Activated CD8-positive, alpha-beta T cell treated with anti-CD3 and anti-CD28 coated beads for 36 hours (primary cell): ENCODE measurements at places on chromosomes 1 and 21.

- no peak for DNase-seq
- no peak overlapping the region for H3K4me3 ChIP-seq
- peaks cover 3% of the 10 kb centered on the region for H3K4me1 ChIP-seq
- no peaks in the 10 kb centered on the region for H3K27me3 ChIP-seq
- no peaks in the 10 kb centered on the region for H3K36me3 ChIP-seq
Measured at GRCh38 chr1:193730017-193730416, 543.6 kb upstream of the B3GALT2 start.

DNA sequence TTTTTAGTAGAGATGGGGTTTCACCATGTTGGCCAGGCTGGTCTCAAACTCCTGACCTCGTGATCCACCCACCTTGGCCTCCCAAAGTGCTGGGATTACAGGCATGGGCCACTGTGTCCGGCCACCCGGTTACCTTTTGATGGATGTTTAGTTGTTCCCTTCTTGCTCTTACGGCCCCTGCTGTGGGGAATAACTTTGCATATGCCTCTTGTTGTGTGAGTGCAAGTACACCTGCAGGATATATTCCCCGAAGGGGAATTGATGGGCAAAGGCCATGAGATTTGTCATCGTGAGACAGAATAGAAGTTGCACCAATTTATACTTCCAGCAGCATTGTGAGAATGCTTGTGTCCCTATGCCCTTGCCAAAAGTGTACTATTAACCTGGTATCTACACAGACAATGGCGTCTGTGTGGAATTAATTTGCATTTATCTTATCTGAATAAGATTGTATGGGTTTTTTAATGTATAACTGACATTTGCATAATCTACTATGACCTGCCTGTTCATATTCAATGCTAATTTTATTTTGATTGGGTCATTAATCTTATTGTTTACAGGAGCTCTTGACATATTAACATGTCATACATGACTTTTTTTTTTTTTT lies 8.1 kb downstream of the IL6R start:
- H3K27me3 ChIP-seq, result no peaks in the 10 kb centered on the region
- no peaks in the 10 kb centered on the region for H3K36me3 ChIP-seq
- H3K27ac ChIP-seq, result no peak overlapping the region
- H3K4me3 ChIP-seq, result no peak overlapping the region

DNA sequence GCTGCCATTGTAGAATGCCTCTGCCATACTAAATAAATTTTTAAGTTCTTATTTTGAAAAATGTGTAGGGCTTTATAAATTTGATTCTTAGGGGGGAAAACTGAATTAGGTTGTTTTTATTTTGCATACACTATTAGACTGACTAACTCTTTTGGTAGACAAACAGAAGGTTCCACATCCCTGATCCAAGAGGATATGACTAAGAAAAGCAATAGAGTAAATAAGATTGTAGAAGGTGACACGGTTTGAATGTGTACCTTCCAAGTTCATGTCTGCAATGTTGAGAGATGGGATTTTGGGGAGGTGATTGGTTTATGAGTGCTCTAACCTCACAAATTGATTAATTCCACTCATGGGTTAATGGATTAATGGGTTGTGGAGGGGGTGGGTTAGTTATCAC lies 127.9 kb downstream of the GLUL start:
- no peak overlapping the region for H3K27ac ChIP-seq
- peaks cover 3% of the 10 kb centered on the region for H3K36me3 ChIP-seq
- no peak overlapping the region for H3K4me3 ChIP-seq
- H3K27me3 ChIP-seq, result no peaks in the 10 kb centered on the region
- peaks cover 27% of the 10 kb centered on the region for H3K4me1 ChIP-seq
- DNase-seq, result no peak

- DNase-seq, result no peak
- no peaks in the 10 kb centered on the region for H3K27me3 ChIP-seq
- H3K4me3 ChIP-seq, result no peak overlapping the region
- peaks cover 5% of the 10 kb centered on the region for H3K36me3 ChIP-seq
Measured at GRCh38 chr1:234960722-234961455, 167.7 kb downstream of the TOMM20 start.

DNA sequence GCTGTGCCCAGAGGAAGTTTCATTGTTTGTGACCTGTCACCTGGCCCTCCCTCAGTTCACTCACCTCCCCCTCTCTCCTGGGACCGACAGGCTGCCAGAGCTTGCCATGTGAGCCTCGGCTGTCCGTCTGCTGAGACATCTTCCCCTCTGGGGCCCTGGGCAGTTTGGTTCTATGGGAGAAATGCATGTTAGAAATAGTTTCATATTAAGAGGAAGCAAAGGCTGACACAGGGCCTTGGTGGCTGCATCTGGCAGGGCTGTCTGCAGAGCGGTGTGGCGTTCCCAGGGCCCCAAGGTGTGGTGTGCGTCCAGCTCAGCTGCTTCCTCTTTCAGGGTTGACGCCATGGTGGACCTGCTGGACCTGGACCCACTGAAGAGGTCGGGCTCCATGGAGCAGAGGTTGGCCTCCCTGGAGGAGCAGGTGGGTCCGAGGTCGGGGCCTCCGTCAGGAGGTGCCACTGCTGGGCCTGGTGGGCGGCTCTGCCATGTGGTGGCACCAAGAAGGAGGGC lies 31.9 kb upstream of the LRRC3 start:
- no peak for DNase-seq
- H3K4me3 ChIP-seq, result no peak overlapping the region
- H3K4me1 ChIP-seq, result no peaks in the 10 kb centered on the region
- no peaks in the 10 kb centered on the region for H3K27me3 ChIP-seq
- no peaks in the 10 kb centered on the region for H3K36me3 ChIP-seq
- H3K27ac ChIP-seq, result no peak overlapping the region

DNA sequence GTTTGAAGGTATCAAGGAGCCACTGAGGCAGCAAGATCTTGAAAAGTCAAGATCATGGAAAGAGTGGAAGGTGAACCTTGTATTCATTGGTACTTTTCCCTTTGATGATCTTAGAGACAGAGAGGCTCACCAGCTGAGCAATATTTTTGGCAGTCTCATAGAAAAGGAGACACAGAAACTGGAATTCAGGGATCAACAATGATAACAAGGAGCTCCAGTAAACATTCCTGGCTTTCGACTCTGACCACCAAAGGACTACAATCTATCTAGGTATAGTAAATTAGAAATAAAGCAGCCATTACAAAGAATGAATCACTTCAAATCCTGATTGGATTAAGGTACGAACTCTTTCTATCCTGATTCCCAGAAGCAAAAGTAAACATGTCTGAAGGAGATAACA lies 615.4 kb downstream of the KIF26B start:
- no peak overlapping the region for H3K27ac ChIP-seq
- no peak overlapping the region for H3K4me3 ChIP-seq
- no peaks in the 10 kb centered on the region for H3K27me3 ChIP-seq
- no peaks in the 10 kb centered on the region for H3K4me1 ChIP-seq
- no peak for DNase-seq
- H3K36me3 ChIP-seq, result peaks cover 7% of the 10 kb centered on the region

DNA sequence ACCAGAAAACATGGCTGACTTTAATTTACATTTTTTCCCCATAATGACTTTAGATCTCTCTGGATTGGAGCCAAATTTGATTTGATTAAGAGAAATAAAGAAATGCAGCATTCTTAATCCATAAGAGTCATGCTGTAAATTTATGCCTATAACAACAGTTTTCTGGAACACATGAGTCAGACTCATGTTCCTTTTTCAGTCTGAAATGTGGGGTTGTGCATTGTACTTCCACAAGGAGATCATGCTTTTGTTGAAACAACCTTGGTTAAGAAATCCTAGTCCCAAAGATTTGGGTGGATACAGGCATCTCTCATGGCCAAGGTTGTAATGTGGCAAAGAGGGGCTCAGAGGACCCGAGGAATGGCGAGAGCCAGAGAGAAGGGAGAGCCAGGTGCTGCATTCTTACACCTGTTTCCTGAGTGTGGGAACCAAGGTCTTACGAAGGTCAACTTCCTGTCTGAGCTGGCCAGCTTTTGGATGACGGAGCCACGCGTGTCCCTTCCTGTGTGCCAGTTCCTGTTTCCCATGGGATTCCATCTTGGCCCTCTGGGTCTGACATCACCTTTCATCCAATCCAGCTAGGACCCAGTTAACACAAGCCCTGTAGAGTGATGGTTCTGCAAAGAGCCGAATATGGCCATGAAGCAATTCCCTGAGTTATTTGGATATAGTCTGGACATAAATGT lies 23.1 kb downstream of the CLDN14 start:
- peaks cover 1% of the 10 kb centered on the region for H3K27me3 ChIP-seq
- no peaks in the 10 kb centered on the region for H3K4me1 ChIP-seq
- no peaks in the 10 kb centered on the region for H3K36me3 ChIP-seq
- H3K27ac ChIP-seq, result no peak overlapping the region
- H3K4me3 ChIP-seq, result no peak overlapping the region
- no peak for DNase-seq

DNA sequence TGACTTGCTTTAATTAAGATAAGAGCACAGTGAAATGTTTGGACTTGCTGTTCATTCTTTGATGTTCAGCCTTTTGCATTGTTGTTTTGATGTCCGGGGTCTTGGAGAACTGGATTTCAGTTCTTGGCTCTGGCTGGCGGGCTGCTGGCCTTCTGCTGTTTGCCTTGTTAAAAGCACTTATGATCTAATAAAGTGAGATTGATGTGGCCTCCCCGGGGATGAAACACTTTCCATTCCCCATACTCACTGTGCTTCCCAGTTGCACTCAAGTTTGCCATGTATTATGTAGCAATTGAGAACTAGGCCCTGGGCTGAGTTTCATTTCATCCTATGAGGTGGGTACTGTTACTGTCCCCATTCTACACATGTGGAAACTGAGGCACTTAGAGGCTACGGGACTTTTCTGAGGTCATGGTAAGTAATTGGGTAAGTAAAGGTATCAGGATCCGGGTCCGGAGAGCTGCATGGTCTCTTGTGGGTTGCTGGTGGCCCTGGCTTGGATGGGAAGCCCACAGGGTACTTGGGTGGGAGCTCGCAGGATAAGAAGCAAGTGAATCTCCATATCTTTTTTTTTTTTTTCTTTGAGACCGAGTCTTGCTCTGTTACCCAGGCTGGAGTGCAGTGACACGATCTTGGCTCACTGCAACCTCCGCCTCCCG lies 127.7 kb upstream of the ZBTB40 start:
- H3K27ac ChIP-seq, result no peak overlapping the region
- H3K36me3 ChIP-seq, result no peaks in the 10 kb centered on the region
- peaks cover 3% of the 10 kb centered on the region for H3K27me3 ChIP-seq
- DNase-seq, result no peak
- H3K4me1 ChIP-seq, result no peaks in the 10 kb centered on the region

GRCh38 chr1:180267211-180267561 lies 37.1 kb downstream of the LHX4 start:
- H3K4me3 ChIP-seq, result no peak overlapping the region
- DNase-seq, result no peak
- no peaks in the 10 kb centered on the region for H3K27me3 ChIP-seq
- no peaks in the 10 kb centered on the region for H3K4me1 ChIP-seq

GRCh38 chr21:38986806-38987632 lies 181.3 kb downstream of the ETS2 start:
- no peak for DNase-seq
- peaks cover 48% of the 10 kb centered on the region for H3K27me3 ChIP-seq
- peaks cover 34% of the 10 kb centered on the region for H3K4me1 ChIP-seq
- no peaks in the 10 kb centered on the region for H3K36me3 ChIP-seq

GRCh38 chr1:21931171-21932093 lies 5.7 kb downstream of the HSPG2 start:
- no peak overlapping the region for H3K27ac ChIP-seq
- no peak overlapping the region for H3K4me3 ChIP-seq
- H3K4me1 ChIP-seq, result peaks cover 20% of the 10 kb centered on the region
- peaks cover 6% of the 10 kb centered on the region for H3K27me3 ChIP-seq
- no peaks in the 10 kb centered on the region for H3K36me3 ChIP-seq
- DNase-seq, result no peak

- H3K36me3 ChIP-seq, result peaks cover 24% of the 10 kb centered on the region
- H3K27ac ChIP-seq, result peak overlapping the region; percentile 92
- H3K4me1 ChIP-seq, result peaks cover 72% of the 10 kb centered on the region
- H3K27me3 ChIP-seq, result peaks cover 4% of the 10 kb centered on the region
- peak; percentile 63 for DNase-seq
- peak overlapping the region; percentile 72 for H3K4me3 ChIP-seq
Measured at GRCh38 chr1:44723064-44723463, 7.9 kb downstream of the RNU5D-1 start.

DNA sequence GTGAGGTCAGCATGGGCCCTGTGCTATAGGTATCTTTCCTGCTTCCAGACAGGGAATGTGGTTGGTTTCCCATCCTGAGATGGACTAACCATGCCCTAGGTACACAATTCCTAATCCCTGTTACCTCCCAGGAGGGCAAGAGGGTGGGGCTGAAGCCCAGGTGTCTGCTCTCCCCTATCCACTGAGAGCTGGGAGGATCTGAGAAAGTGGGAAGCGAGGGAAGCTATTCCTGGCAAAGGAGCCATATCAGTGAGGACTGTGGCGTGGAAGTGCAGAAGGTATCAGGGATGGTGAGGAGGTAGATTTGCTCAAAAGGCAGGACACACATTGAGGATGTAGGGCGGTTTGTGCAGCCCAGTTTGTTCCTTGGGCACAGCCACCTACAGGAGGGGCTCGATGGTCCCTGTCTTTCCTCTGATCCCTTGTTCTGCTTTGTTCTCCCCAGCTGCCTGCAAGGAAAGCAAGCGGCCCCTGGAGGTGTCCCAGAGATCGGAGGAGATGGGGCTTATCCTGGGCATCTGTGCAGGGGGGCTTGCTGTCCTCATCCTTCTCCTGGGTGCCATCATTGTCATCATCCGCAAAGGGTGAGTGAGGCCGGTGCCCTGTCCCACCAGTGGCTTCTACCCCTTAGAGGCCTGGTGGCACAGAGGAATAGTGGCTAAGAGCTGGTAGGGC lies 48.1 kb downstream of the PTPRU start:
- no peak for DNase-seq
- no peaks in the 10 kb centered on the region for H3K27me3 ChIP-seq

GRCh38 chr1:78088486-78088885 lies 42.7 kb downstream of the GIPC2 start:
- peaks cover 7% of the 10 kb centered on the region for H3K27me3 ChIP-seq
- no peak for DNase-seq
- peaks cover 3% of the 10 kb centered on the region for H3K4me1 ChIP-seq
- H3K36me3 ChIP-seq, result peaks cover 6% of the 10 kb centered on the region
- no peak overlapping the region for H3K27ac ChIP-seq
- H3K4me3 ChIP-seq, result no peak overlapping the region

GRCh38 chr21:35812679-35813078 lies 247.6 kb downstream of the SETD4 start:
- H3K36me3 ChIP-seq, result no peaks in the 10 kb centered on the region
- DNase-seq, result no peak
- H3K27me3 ChIP-seq, result peaks cover 1% of the 10 kb centered on the region
- no peak overlapping the region for H3K27ac ChIP-seq
- H3K4me1 ChIP-seq, result no peaks in the 10 kb centered on the region

- no peak overlapping the region for H3K4me3 ChIP-seq
- H3K36me3 ChIP-seq, result no peaks in the 10 kb centered on the region
- no peak overlapping the region for H3K27ac ChIP-seq
- no peaks in the 10 kb centered on the region for H3K4me1 ChIP-seq
- no peaks in the 10 kb centered on the region for H3K27me3 ChIP-seq
Measured at GRCh38 chr21:28729887-28730286, 262.8 kb downstream of the LTN1 start.

- H3K4me1 ChIP-seq, result no peaks in the 10 kb centered on the region
- no peak for DNase-seq
- no peaks in the 10 kb centered on the region for H3K36me3 ChIP-seq
- H3K27me3 ChIP-seq, result no peaks in the 10 kb centered on the region
- H3K27ac ChIP-seq, result no peak overlapping the region
Measured at GRCh38 chr1:86030180-86030579, 126.4 kb downstream of the COL24A1 start.

- DNase-seq, result no peak
- H3K4me1 ChIP-seq, result peaks cover 45% of the 10 kb centered on the region
- H3K4me3 ChIP-seq, result no peak overlapping the region
Measured at GRCh38 chr1:219184337-219184736, 10.7 kb downstream of the LYPLAL1 start.

- peaks cover 25% of the 10 kb centered on the region for H3K27me3 ChIP-seq
- H3K4me1 ChIP-seq, result peaks cover 10% of the 10 kb centered on the region
- no peak overlapping the region for H3K4me3 ChIP-seq
- no peaks in the 10 kb centered on the region for H3K36me3 ChIP-seq
Measured at GRCh38 chr1:1433804-1434130, 1.7 kb upstream of the VWA1 start.
